Hepatocyte (in vitro differentiated cells): ENCODE measurements at places on chromosomes 2 and 18. TPM values are rescaled to one million over a fixed set of nuclear protein-coding genes. Genes with fewer than 3 reads are reported as not detected.

DNA sequence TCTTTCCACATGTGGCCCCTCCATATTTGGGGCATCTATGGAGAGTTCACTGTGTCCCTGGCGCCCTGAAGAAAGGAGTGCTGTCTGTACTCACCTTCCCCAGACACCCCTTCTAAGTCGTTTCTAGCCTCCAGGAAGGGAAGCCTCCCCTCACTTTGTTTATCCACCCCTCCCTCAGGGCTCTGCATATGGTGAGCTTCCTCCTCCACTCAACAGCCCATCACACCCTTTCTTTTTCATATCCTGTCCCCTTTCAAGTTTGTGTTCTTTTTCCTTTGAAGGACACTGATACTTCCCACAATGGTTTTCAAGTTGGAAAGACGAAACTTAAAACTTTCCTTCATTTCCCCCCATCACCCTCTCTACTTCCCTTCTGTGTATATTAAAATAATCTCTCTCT lies 291.4 kb upstream of the POU3F3 start:
- DNase-seq = no peak

The ASB18 gene
- total RNA-seq = not detected in 2 replicates

DNA sequence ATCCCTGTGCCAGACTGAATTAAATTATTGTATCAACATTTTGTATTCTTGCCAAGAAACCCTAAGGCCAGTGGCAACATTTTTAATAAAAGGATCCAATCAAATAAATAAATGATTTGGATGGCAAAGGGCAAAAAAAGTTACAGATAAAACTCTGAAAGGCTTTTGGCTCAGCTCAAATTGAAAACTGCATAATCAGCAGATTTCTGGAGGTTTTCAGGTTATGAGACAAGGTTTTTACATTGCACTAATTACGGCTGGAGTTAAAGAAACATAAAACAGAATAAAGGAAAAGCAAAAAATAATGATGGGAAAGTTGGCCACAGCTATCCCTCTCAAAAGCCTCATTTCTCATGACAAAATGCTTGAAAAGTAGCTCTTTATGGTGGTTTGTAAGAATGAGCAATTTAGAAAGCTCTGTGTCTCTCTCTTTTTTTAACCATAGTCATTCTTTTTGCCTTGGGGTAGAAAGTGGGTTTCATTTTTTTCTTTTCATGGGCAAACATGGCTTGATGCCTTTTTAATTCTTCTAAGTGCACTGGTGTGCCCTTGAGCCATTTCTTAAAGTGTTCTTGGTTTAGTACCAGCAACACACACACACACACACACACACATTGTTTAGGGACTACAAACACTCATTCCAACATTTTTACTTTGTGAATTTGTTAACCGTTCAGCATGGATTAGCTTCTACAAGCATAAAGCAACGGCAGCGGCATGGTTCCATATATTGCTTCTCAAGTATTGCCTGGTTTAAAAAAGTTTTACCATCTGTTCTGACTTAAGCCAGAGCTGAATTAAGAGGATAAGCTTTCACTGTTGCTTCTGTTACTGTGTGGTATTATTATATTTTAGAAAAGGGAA lies 747.1 kb upstream of the FSHR start:
- DNase-seq = peak; percentile 5

DNA sequence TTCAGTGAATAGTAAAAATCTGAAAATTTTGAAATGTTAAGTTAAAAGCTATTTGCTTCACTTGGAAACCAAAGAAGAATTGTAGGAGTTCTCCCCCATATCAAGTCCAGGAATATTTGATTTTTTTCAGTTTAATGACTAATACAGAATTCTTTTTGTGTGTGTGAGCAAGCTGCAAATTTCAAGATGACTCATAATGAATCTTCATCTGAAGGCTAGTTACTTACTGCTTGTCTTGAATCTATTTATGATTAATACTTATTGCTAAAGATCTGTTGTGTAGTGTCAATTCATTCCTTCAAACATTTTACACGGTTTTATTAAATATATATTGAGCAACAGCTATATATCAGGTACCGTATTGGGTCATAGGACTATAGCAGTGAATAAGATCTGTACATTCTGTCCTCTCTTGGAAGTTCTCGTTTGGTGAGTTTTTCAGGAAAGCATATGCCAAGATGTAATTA lies 47.8 kb upstream of the CAVIN2 start:
- no peak for DNase-seq

DNA sequence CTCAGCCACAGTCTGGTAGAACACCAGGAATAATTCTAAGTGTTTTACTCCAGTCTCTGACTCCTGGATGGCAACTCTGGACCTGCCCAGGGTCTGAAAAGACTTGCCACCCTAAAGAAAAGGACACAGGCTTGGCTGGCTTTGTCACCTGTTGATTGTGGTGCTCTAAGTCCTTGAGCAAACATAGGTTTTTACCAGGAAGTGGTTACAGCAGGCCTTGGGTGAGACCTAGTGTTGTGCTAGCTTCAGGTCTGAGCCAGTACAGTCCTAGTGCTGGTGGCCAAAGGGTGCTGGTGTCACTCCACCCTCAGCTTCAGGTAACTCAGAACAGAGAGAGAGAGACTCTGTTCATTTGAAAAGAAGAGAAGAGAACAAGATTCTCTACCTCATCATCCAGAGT lies 1239.4 kb upstream of the CRIM1 start:
- DNase-seq = no peak

DNA sequence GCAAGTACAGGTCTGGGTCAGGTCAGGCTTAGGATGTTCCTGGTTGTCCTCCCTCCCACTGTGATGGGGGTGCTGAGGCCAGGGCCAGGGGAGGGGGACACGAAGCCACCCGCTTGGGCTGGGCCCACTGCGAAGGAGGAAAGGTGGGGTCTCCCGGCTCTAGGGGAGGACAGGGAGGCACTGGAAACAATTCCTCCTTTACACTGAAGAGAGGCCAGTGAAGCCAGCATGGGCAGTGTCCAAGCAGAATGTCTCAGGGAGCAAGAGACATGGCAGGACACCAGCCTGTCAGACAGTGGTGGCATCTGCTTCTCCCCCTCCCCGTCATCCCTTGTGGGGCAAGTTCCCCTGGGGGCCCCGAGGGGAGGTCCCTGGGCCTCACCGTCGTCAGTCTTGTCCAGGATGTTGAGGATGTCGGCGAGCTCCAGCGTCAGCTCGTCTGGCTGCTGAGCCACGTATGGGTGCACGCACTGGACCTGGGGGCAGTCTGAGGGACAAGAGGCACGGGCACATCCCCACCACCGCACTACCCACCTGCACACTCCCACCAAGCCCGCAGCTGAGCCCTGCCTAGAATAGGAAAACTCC lies 10.8 kb downstream of the SNORC start:
- DNase-seq = no peak

The AMER3 gene
- 1.00 and 1.4 TPM in 2 replicates for total RNA-seq

- no peak for DNase-seq
These were observed 509.1 kb downstream of the MBD2 start for GRCh38 chr18:53715243-53715853.

DNA sequence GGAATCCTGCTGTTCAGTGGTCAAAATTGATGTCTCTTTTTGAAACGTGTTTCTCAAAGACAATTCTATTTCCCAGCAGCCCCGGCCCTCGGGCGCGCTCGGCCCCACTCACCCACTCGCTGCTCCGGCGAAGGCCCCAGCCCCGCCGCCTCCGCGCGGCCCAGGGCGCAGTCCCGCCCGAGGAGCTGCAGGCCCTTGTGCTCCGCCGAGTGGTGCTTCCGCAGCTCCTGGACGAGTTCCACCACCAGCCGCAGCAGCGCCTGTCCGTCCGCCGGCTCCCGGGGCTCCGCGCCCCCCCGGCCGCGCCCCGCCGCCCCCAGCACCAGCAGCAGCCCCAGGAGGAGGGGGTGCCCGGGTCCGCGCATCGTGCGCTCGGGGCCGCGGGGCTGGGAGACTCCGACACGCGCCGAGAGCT lies 413 bp downstream of the ALKAL2 start:
- DNase-seq = peak; percentile 59

- no peak for DNase-seq
These were observed 2.0 kb downstream of the CNNM4 start for GRCh38 chr2:96762529-96763311.

The DPYSL5 gene
- 0.48 and 0.63 TPM in 2 replicates for total RNA-seq

DNA sequence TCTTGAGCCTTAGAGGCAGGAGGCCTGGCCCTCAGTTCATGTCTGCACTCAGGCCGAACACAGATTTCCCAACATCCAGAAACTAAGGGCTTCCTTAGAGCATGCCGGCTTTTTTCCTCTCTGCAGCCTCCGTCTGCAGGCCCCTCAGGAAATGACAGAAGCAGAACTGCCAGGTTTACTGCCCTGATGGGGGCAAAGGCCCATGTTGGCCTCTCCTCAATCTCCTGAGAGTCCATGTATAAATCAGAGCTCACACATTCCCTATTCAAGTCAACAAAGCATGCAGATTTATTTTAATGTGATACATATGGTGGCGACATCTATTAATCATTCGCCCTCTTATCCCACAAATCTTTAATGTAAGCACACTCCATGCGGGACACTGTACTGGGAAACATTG lies 475.6 kb upstream of the HS6ST1 start:
- DNase-seq = no peak

The UGT1A5 gene
- total RNA-seq = not detected in 2 replicates

The RND3 gene
- total RNA-seq = 133 and 135 TPM in 2 replicates

The MTCL1 gene
- total RNA-seq = 16.5 and 19.7 TPM in 2 replicates

The KLF11 gene
- total RNA-seq = 8.6 and 11.3 TPM in 2 replicates

The KYNU gene
- total RNA-seq = 13.1 and 13.8 TPM in 2 replicates

The SP140 gene
- total RNA-seq = 0.08 and 0.53 TPM in 2 replicates

DNA sequence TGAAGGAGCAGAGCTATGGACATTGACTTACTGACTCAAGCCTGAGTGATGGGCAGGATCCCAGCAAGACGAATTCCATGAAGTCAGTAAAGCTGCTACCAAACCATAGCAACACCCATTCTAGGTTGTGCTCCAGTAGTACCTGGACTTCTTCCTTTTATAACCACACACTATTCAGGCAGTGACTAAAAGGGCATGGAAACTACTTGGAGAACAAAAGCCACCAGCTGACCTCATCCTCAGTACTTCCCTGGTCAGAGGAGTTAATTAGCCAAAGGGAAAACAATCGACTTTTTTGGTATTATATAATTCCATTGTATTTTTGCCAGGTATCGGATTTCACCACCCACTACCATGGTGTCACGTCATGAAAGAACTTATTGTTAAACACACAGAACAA lies 237.1 kb downstream of the TTC32 start:
- DNase-seq = no peak

DNA sequence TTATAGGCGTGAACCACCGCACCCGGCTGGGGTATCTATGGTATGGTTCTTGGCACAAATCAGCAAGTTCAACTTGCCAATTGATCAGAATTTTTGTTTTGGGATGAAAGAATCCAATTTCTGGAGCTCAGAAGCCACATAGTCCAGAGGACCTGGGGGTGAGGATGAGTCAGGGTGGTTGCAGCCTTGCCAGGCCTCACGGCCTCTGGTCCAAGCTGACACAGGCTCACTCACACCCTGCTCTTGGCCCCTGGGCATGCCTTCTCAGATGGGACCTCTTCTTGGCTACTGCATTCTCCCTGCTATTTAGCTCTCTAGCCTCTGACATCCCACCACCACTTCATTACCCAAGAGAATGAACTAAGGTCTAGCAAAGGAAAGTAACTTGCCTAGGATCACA lies 16.3 kb downstream of the CAPG start:
- DNase-seq = no peak

The GLI2 gene
- total RNA-seq = 3.8 and 5.8 TPM in 2 replicates
